ENCODE measurements at places on chromosomes 4 and X.

DNA sequence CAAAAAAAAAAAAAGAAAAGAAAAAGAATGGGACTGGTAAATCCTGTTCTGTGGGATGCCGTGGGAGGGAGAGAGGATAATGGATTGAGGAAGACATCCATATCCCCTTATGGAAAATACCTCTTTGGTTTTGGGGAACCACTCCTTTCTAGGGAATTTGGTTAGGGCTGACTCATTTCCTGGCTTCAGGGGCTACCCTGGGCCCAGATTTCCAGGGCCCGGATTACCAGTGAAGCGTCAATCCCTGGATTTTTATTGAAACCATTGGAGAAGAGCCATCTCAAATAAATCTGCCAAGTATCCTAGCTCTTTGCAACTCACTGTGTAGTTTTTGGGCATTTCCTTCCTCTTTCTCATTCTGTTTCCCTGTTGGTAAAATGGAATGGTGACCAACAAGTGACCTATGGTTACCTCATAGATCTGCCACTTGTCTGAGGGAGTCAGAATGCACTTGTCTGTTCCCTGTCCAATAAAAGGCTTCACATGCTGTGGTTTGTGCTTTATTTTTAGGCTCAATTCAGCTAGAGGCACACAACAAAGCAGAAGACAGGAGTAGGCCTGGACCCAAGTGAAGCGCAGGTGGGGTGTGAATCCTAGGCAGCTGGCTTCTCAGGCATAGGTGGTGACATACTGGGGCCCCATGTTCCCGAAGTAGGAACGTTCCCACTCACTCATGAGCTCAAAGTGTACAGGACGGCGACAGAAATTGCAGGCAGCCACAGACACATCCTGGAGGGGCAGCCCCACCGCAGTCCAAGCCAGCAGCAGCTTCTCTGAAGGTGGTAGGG, 8.6 kb downstream of the APEX2 start:
- H3K4me3 ChIP-seq, result no peak overlapping the region
- H3K4me1 ChIP-seq, result peaks cover 9% of the 10 kb centered on the region
- no peak for DNase-seq

DNA sequence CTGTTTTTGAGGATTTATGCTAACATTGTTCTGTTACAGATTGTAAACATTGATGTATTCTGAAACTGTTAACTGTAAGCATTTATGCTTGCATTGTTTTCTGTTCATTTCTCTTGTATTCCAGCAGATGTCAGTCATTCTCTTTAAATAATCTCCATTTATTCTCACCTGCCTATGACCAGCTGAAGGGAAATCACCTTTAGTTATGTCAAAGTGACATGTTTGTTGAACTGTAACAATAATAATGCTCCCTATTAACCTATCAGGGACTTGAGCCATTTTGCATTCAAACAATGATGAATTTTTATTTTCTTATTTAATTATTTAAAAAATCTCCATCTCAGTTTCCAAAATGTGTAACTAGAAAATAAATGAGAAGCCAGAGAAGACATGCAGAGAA, 58.0 kb downstream of the SPCS3 start:
- H3K27ac ChIP-seq, result no peak overlapping the region
- H3K27me3 ChIP-seq, result peaks cover 4% of the 10 kb centered on the region
- no peak for DNase-seq
- no peak overlapping the region for H3K4me3 ChIP-seq
- peaks cover 3% of the 10 kb centered on the region for H3K4me1 ChIP-seq

GRCh38 chr4:961351-962230, 11.8 kb downstream of the DGKQ start:
- H3K4me3 ChIP-seq, result no peak overlapping the region
- no peak overlapping the region for H3K27ac ChIP-seq
- H3K36me3 ChIP-seq, result peaks cover 32% of the 10 kb centered on the region
- H3K27me3 ChIP-seq, result no peaks in the 10 kb centered on the region

GRCh38 chrX:153608806-153609205, 9.9 kb upstream of the CCNQ start:
- no peaks in the 10 kb centered on the region for H3K4me1 ChIP-seq
- no peaks in the 10 kb centered on the region for H3K27me3 ChIP-seq
- no peak for DNase-seq
- H3K4me3 ChIP-seq, result no peak overlapping the region
- H3K27ac ChIP-seq, result no peak overlapping the region

GRCh38 chrX:46627711-46628419, 54.3 kb downstream of the CHST7 start:
- DNase-seq, result no peak
- H3K27me3 ChIP-seq, result no peaks in the 10 kb centered on the region
- H3K36me3 ChIP-seq, result peaks cover 5% of the 10 kb centered on the region
- H3K4me3 ChIP-seq, result no peak overlapping the region
- H3K27ac ChIP-seq, result peak overlapping the region; percentile 49

GRCh38 chrX:136086521-136086920, 60.8 kb upstream of the FHL1 start:
- no peak overlapping the region for H3K27ac ChIP-seq
- H3K27me3 ChIP-seq, result peaks cover 5% of the 10 kb centered on the region
- no peak for DNase-seq
- H3K4me1 ChIP-seq, result no peaks in the 10 kb centered on the region
- H3K4me3 ChIP-seq, result no peak overlapping the region

DNA sequence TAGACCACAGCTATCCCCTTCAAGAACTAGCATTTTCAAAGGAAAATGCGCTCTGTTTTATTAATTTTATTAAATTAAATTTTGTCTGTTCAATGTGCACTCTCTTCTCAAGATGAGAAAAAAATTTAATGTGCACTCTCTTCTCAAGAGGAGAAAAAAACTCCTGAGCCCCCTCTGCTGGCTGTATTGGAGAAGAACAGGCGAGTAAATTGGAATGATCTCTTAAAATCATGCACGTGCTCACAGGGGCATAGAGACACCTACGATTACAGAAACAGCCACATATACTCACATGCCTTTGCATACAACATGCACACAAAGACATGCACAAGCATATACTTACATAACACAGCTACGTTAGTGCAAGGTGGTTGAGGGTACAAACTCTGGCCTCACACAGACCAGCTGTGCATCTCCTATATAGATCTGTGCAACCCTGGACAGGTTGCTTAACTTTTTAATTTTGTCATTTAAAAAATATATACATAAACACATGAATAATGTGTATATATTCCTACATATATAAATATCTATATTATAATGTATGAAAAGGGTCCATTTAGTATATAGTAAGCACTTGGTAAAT, 176.2 kb upstream of the CXorf66 start:
- H3K36me3 ChIP-seq, result no peaks in the 10 kb centered on the region
- no peak for DNase-seq
- no peak overlapping the region for H3K4me3 ChIP-seq
- H3K4me1 ChIP-seq, result no peaks in the 10 kb centered on the region
- H3K27ac ChIP-seq, result no peak overlapping the region
- H3K27me3 ChIP-seq, result no peaks in the 10 kb centered on the region

DNA sequence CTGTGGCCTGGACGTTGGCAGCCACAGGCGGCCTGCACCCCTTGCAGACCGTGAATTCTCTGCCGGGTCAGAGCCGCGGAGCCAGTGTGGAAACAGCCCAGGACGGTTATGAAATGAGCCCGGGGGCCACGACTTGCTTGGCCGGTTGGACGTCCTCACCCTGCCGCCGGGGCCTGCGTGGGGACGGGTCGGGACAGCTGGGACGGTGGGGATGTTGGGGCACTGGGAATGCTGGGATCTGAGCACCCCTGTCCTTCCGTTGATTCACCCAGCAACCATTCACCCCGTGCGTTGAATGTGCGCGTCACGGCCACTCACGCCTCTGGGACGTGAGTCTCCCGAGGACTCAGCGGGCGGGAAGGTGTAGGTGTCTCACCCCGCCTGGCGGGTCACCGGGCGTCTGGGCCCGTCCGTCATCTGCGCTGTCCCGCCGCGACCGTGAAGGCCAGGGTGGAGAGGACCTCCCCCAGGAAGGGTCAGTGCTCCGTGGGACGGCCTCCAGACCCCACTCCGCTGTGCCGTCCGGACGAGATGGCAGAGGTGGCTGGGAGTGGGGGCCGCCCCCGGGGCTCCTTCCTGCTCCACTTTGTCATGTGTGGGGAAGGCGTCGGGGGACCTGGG, 4.5 kb upstream of the PLCXD1 start:
- H3K27ac ChIP-seq, result peak overlapping the region; percentile 74
- DNase-seq, result no peak
- peaks cover 7% of the 10 kb centered on the region for H3K4me1 ChIP-seq

DNA sequence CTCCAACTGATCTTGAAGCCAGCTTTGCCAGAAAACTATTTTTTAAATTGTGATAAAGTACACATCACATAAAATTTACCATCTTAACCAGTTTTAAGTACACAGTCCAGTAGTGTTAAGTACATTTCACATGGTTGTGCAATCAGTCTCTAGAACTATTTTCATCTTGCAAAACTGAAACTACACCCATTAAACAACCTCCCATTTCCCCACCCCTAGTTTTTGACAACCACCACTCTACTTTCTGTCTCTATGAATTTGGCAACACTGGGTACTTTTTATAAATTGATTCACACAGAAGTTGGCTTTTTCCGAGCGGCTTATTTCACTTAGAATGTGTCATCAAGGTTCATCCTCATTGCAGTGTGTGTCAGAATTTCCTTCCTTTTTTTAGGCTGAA, 31.0 kb downstream of the TRPC5 start:
- H3K36me3 ChIP-seq, result no peaks in the 10 kb centered on the region
- no peaks in the 10 kb centered on the region for H3K4me1 ChIP-seq
- H3K4me3 ChIP-seq, result no peak overlapping the region
- H3K27me3 ChIP-seq, result no peaks in the 10 kb centered on the region
- no peak overlapping the region for H3K27ac ChIP-seq
- DNase-seq, result no peak

- no peak for DNase-seq
- H3K27ac ChIP-seq, result no peak overlapping the region
- no peaks in the 10 kb centered on the region for H3K36me3 ChIP-seq
- H3K27me3 ChIP-seq, result peaks cover 11% of the 10 kb centered on the region
- H3K4me3 ChIP-seq, result no peak overlapping the region
Observed at GRCh38 chrX:148593146-148593545, 92.7 kb downstream of the AFF2 start.

GRCh38 chrX:118367338-118367737, 21.4 kb downstream of the WDR44 start:
- H3K27me3 ChIP-seq, result no peaks in the 10 kb centered on the region
- H3K4me1 ChIP-seq, result peaks cover 8% of the 10 kb centered on the region
- H3K4me3 ChIP-seq, result no peak overlapping the region
- peaks cover 3% of the 10 kb centered on the region for H3K36me3 ChIP-seq
- no peak for DNase-seq
- H3K27ac ChIP-seq, result no peak overlapping the region

DNA sequence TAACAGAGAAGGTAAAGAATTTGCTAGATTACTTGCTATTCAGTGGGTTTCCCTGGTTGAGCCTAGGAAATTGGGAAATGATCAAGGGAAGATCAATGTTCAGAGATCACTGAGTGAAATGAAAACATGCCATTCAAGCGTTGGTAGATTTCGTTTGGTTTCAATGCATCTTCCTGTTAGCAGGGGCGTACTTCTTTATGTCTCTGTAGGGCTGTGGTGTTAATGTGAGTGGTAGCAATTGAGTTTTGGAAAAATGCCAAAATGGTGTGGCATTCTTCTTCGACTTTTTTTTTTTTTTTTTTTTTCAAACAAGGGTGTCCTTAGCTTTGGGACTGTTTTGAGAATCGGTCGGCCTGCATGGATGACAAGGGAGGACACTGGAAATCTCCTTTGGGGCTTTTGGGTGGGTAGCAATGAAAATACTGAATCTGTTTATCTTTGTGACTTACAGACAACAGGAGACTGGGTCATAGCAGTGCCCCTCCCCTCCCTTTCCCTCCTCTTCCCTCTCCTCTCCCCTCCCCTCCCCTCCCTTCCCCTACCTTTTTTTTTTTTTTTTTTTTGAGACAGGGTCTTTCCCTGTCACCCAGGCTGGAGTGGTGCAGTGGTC, 50.4 kb downstream of the SPRY1 start:
- peaks cover 13% of the 10 kb centered on the region for H3K4me1 ChIP-seq
- no peaks in the 10 kb centered on the region for H3K27me3 ChIP-seq
- no peak overlapping the region for H3K27ac ChIP-seq
- DNase-seq, result no peak
- H3K4me3 ChIP-seq, result no peak overlapping the region
